ENCODE measurements at places on chromosomes 13 and 19.

GRCh38 chr13:65744836-65745235 lies 1485.3 kb downstream of the PCDH9 start:
- DNase-seq = no peak

- peak; percentile 33 for DNase-seq
Measured at GRCh38 chr13:24127116-24127631, 33.3 kb upstream of the SPATA13 start.

DNA sequence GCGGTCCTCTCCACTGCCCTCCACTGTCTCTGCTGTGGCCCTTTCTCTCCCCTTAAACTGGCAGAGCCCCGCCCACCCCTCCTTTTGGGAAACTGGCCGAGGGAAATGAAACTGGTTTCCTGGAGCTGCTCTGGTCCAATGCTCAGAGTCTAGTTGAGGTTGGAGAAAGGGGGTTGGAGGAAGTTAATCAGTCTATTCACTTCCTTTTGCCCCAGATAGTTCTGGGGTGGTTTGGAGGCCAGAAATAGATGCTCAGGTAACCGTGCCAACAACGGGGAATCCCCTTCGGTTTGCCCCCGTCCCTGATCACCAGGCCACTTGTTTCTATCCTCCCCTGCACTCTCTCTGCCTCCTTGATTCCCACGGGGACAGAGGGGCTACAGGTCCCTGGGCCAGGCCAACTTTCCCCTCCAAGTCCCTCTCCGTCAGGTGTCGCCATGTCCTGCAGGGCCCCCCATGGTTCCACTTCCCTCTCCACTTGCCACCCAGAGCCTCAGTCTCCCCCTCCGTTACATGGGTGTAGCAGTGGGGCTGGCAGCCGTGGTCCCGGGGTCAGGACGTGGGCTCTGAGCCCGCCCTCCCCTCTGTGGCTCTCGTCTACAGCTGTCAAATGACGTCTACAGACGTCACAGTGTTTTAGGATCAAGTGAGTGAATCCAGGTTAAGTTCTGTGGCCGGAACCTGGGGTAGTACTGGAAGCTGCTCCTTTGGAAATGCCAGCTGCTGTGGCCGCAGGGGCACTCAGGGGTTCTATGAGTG lies at the start of gene IL4I1:
IL4I1 (minus strand) TSS at position 25 of the 759 bp plus-strand sequence. CDS start 727 bp downstream, outside the sequence.
- DNase-seq = peak; percentile 75

- DNase-seq = no peak
Measured at GRCh38 chr13:107459430-107459829, 755.9 kb downstream of the LIG4 start.

- no peak for DNase-seq
Measured at GRCh38 chr13:34175551-34175950, 357.6 kb downstream of the RFC3 start.

- DNase-seq = no peak
Measured at GRCh38 chr13:40145139-40145538, 489.7 kb downstream of the COG6 start.

DNA sequence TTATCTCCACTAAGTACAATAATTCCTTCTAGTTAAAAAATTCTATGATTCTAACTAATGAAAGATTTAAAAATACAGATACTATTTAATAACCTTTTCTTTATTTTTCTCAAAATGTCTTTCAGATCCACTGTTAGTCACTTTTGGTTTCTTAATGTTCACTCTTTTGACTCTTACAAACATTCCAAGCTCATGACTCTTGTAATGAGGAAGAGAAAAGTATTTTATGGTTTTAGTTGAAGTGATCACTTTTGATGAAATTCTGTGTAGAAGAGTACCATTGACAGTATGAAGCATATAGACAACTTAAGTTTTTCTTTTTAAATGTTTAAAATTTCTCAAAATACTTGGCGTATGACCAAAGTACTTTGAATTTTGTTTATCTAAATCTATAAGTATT lies 27.8 kb downstream of the COG3 start:
- no peak for DNase-seq

GRCh38 chr13:79258489-79258888 lies 147.6 kb downstream of the RBM26 start:
- no peak for DNase-seq

DNA sequence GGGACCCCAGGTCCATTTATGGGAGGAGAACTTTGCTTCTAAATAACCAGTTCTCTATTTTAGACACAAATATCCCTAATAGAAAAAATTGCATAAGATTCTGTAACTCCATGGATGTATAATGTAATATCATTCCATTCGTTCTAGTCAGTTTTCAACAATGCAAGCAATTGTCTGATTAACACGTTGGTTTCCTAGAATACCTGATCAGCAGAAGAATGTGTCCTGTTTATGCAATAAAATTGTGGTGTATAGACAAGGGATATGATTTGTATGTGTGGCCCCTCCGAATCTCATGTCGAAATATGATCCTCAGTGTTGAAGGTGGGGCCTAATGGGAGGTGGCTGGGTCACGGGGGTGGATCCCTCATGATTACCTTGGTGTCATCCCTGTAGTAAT lies 62.1 kb downstream of the RUBCNL start:
- no peak for DNase-seq

- no peak for DNase-seq
Measured at GRCh38 chr13:110593430-110594130, 21.8 kb upstream of the NAXD start.

GRCh38 chr13:40764587-40765403 lies 6.2 kb downstream of the MRPS31 start:
- peak; percentile 49 for DNase-seq

GRCh38 chr13:81637457-81637856 lies 1296.5 kb upstream of the SPRY2 start:
- DNase-seq = no peak

GRCh38 chr19:35868172-35868822 lies at the start of gene APLP1:
Gene APLP1 (plus strand): TSS chr19:35868574. CDS start chr19:35868637, 63 bp downstream.
- peak; percentile 85 for DNase-seq

GRCh38 chr19:15467734-15468214 lies 3.4 kb upstream of the RASAL3 start:
- no peak for DNase-seq

GRCh38 chr19:19238126-19238894 lies 26.6 kb downstream of the NCAN start:
- DNase-seq = no peak

DNA sequence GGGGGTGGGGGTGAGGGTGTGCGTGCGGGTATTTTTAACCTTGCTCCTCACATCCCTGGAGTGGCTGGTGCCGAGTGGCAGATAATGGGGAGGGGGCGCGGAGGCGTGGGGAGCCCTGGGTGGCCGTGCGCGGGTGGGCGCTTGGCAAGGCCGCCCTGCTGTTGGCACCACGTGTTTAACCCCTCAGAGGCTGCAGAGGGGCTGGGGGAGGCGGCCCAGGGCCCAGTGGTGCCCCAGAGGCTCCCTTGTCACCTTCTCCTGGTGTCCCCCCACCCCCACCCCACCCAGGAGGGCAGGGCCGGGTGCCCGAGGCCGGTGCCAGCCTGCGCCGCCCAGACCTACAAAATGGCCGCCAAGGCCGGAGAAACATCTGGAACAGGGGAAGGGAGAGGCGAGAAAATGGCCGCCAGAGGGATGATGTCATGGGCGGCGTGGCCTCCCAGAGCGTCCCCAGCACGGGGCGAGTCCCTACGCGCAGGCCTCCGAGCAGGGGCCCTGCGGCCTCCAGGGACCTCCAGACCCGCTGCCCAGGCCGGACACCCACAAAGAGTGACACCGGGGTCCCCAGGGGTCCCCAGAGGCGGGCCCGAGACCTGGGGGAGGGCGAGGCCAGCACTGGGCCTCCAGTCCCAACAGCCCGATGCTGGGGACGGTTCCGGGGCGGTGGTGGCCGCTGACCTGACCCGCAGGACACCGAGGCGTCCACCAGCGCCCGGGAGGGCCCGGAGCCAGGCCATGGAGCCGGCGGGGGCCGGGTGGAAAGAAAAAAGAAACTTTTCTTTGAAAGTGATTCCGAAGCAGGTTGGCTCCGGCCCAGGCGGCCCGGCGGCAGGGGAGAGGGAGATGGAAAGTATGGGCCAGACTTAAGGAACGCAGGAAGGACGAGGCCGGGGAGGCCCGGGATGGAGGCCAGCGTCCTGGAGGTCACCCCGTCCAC lies 38.2 kb downstream of the NFIC start:
- DNase-seq = no peak

GRCh38 chr19:18604820-18605159 lies 1.8 kb downstream of the CRLF1 start:
- DNase-seq = no peak

DNA sequence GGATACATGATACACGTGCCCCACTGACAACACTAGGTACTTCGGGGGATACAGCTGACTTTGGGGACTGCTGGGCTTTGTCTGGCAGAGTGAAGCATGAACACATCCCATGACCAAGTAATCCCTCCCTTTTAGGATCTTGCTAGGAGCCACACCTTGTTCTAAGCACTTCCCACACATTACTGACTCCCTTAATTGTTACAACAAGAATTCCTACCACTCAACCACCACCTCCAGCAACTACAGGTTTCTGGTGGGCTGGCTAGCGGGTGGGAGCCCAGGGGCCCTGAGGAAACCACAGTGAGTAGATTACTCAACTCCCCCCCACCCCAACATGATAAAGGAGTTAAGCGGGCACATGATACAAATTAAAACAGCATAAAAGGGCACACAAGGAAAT lies 7.2 kb upstream of the SLC35E1 start:
- no peak for DNase-seq

DNA sequence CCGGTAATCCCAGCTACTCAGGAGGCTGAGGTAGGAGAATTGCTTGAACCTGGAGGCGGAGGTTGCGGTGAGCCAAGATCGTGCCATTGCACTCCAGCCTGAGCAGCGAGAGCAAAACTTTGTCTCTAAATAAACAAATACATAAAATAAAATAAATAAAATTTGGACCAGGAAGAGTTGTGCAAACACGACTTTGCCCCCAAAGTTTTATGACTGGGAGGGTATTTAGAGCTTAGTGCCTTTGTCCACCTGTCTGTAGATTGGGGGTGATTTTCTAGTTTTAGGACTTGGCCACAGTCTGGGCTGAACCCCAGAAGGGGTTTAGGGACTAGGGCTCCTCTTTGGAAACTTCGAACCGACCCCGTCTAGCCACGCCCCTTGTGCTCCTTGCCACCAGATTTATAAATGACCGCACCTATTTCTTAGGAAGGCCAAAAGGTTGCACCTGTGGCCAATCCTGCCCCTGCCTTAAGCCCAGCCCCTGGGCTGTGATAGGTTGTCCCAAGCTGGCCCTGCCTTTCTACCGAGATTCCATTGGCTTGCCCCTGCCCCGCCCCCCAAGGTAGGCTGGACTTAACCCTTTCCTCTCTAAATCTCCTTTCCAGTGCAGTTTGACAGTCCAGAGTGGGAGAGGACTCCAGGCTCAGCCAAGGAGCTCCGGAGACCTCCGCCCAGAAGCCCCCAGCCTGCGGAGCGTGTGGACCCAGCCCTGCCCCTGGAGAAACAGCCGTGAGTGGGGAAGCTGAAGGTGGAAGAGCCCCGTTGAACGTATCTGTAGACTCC lies 5.3 kb downstream of the SHD start:
- no peak for DNase-seq

DNA sequence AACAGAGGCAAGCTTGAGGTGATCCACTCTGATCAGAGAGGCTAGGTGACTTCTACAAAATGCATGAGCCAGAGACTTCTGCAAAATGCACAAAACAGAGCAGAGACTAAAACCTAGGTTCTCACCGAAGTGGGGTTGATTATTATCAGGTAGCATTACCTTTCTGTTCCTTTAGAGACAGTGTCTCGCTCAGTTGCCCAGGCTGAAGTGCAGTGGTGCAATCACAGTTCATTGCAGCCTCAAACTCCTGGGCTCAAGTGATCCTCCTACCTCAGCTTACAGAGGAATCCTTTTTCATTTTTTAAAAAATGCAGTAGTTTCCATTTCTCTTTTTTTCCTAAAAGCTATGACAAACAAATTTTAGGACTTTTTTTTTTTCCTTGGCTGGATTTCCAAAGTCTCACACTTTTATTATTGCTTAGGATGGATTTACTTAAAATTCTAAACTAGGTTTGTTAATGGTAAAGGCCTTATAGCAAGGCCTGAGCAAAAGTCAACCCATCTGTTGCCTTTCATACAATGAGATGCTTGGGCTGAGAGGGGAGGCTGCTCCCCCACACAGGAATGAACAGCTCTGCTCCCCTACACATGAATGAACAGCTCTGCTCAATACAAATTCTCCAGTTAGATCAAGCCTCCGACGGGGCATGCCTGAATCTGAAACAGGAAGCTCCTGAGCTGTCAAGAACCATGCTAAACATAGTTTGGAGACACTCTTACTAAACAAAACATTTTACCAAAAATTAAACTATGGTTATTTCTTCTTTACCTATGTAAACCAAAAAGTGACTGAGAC lies 18.8 kb upstream of the TNFRSF19 start:
- no peak for DNase-seq
